ENCODE measurements at places on chromosomes 16 and 17.

- peak; percentile 53 for DNase-seq
These were observed 7.9 kb upstream of the RPL23 start for GRCh38 chr17:38861399-38861843.

- no peak for DNase-seq
These were observed 7.5 kb upstream of the RASD1 start for GRCh38 chr17:17503566-17504130.

- peak; percentile 55 for DNase-seq
These were observed 13.9 kb upstream of the OR1F1 start for GRCh38 chr16:3173892-3174617.

DNA sequence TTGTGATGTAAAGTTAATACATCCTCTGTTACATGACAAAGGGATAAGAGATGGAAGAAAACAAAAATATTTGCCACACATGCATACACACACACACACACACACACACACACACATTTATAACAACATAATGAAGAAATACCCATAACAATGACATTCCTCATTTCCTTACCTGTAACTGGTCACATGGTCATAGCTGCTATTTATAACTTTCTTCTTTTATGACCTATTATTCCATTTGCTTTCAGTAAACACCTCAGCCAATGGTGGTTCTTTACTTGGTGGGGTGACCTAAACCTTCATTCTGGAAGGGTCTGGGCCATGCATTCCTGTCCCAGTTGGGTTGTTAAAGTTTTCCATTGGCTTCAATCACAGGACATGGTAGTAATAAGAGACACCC is 5.3 kb downstream of the MT2A start:
- DNase-seq = no peak

DNA sequence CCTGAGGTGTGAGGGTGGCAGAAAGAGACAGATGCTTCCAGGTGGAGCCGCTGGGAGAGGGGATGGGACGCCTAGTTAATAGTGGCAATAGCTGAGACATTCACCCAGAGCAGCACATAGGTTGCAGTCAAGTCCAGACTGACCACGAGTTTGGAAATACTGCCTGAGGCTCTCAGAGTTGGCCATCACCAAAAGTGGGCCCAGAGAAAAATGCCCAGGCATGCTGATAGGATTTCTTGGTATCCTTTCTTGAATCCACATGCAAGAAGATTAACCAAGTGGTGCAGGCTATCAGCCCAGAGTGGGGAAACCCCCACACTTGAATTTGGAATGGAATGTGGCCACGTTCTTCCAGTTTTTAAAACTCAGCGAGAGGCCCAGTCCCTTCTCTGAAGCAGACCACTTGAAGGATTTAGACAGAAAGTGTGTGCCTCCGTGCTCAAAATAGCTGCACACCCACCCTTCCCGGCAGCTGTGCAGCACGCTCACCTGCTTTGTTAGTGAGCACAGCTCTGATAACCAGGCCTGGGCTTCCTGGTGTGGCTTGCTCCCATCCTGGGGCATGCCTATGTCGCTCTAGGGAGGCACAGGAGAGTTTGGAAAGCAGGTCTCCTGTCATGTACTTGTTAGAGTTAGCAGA is 35.7 kb downstream of the PLD6 start:
- no peak for DNase-seq

DNA sequence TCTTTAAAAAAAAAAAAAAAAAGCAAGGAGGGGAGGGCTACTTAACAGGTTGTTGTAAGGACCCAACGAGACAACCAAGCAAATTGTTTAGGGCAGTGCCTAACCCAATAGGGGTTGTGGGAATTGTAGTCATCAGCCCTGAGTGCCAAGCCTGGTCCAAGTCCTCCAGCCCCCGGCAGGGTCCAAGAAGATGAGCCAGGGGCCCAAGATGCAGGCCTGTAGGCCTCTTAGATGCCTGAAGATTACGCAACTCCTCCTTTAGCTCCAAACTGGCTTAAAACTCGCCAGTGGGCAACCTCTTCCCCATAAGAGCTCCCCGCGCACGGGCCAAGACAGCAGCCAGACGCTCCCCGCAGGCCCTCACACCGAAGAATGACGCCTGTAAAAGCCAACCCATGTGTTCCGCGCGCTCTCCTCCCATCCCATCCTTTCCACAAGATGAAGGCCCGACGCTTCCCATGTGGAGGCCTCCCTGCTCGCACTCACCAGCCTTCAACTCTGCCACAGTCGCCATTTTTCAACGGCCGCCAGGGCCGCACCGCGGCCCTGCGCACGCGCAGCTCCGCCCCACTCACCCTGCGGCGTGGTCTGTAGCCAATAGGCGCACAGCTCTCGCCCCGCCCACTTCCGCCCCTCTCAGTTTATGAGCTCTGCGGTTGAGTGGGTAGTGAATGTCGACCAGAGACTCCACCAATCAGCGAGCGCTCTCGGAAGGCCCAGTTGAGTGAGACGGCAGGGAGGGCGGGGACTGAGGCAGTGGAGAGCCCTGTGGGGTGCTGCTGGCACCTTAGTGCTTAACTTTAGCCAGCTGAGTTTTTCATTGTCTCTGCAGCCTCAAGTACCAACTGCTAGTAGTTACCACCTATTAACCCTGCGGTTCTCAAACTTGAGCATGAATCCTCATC is at the start of gene CEP20:
CEP20 (minus strand) TSS at position 532 of the 905 bp plus-strand sequence; CDS start at position 514, 18 bp downstream.
- peak; percentile 98 for DNase-seq

- DNase-seq = no peak
These were observed 166.1 kb downstream of the PRKCA start for GRCh38 chr17:66468241-66469087.

GRCh38 chr16:26688105-26688504 is 378.6 kb upstream of the C16orf82 start:
- no peak for DNase-seq

- DNase-seq = peak; percentile 35
These were observed 5.5 kb upstream of the RPTOR start for GRCh38 chr17:80539022-80539641.

Data from hematopoietic multipotent progenitor cell (in vitro differentiated cells).